ENCODE measurements at places on chromosomes 6 and 20.

DNA sequence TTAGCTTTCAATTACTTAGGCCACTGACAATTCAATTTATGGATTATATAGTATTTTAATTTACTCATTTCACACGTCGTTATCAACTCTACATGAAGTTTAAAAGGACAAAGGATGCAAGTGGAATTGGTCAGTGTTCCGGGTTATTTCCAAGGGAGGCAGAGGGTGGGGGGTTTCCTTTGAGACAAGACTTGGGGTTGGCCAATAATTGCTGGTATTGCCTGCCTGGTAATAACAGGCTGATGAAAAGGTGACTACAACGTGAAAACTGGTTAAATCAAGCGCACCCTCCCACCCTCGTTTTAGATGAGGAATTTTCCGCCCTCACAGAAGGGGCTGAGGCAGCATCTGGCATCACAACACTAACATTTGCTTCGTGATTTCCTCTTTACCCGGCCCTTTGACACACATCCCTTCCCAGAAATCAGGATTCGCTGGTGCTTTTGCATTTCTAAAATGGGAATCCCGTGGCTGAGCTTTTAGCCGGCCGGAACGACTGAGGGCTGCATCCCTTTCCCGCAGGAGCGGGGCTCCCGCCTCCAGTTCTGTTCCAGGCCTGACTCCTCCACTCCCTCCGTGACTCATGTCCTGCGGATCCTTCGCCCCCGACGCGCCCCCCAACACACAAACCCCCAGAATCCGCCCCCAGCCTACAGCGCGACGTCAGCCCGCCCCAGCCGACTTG lies 999 bp upstream of the PIM1 start:
- DNase-seq, result peak; percentile 69

DNA sequence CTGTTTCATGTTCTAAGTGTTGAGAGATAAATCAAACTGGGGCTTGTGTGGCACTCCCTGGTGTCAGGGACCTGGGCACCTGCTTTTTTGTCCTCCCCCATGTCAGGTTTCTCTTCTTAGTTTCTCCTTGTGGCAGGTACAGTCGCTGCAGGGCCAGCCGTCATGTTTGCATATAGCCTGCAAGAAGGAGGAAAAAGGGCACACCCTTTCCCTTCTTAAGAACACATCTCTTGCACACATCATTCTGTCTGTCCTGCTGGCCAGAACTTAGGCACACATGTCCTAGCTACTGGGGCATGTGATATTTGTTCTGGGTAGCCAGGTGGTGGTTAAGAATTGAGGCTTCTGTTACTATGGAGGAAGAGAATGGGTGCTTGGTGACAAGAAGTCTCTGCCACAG lies 27.9 kb downstream of the CDC5L start:
- no peak for DNase-seq

DNA sequence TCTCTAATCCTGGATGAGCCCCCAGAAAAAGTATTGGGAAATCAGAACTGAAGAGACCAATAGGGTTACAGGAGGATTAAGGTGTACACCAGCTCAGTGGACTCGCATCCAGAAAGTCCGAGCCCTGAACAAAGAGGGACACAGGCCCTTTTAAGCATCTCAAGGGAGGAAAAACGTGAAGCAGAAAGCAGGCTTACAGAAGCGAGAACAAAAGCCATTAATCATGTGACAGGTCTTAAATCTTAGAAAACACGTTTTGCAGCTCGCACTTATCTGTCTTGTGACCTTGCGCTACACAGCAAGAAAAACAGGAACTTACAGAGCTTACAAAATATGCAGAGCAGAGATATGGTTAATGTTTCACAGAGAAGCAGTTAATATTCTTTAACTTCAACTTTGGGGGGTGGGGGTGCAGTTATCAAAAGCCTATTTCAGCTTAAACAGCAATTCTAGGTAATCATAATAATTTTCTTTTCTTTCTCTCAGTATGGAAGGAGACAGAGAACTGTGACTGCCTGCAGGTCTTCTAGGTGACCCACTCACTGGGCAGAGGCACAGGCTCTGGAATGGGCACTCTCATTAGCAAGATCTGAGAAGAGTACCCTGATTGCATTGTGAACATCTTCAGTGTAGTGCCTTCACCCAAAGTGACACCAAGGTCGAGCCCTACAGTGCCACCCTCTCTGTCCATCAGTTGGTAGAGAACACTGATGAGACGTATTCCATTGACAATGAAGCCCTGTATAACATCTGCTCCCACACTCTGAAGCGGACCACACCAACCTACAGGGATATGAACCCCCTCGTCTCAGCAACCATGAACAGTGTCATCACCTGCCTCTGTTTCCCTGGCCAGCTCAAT lies 65.0 kb upstream of the MOCS1 start:
- no peak for DNase-seq

GRCh38 chr6:81556551-81556950 lies 195.9 kb downstream of the TENT5A start:
- DNase-seq, result no peak

DNA sequence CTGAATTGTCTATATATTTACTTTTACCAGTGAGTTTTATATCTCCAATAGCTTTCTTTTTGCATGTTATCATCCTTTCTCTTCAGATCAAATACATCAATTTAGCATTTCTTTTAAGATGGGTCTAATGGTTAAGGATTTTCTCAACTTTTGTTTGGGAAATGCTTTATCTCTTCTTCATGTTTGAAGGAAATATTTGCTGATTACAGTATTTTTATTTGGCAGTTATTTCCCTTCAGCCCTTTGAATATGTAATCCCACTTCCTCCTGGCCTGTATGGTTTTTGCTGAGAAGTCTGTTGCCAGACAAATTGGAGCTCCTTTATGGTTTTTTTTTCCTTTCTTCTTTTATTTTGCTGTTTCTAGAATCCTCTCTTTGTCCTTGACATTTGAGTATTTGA lies 6.7 kb upstream of the CST9L start:
- no peak for DNase-seq

- DNase-seq, result no peak
Measured at GRCh38 chr6:65259059-65259458, 448.0 kb downstream of the EYS start.
